Gastroesophageal sphincter (tissue), 4 donors: ENCODE measurements at places on chromosomes 6 and 20.

GRCh38 chr20:53281557-53282117, 309.5 kb downstream of the TSHZ2 start:
- ATAC-seq, result no peak

DNA sequence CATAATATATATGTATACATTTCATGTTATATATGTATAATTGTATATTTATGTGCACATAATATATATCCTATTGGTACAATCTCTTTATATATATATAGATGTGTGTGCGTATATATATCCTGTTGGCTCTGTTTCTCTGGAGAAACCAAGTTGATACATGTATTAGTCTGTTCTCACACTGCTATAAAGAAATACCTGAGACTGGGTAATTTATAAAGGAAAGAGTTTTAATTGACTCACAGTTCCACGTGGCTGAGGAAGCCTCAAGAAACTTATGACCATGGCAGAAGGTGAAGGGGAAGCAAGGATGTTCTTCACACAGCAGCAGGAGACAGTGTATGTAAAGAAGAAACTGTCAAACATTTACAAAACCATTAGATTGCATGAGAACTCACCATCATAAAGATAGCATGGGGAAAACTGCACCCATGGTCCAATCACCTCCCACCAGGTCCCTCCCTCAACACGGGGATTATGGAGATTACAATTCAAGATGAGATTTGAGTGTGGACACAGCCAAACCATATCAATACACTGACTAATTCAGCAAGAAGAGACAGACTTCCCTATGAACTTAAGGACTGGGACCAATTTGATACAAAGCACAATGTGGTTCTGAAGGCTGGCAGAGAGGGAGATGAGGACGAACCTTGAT, 14.0 kb downstream of the CST3 start:
- ATAC-seq, result no peak

DNA sequence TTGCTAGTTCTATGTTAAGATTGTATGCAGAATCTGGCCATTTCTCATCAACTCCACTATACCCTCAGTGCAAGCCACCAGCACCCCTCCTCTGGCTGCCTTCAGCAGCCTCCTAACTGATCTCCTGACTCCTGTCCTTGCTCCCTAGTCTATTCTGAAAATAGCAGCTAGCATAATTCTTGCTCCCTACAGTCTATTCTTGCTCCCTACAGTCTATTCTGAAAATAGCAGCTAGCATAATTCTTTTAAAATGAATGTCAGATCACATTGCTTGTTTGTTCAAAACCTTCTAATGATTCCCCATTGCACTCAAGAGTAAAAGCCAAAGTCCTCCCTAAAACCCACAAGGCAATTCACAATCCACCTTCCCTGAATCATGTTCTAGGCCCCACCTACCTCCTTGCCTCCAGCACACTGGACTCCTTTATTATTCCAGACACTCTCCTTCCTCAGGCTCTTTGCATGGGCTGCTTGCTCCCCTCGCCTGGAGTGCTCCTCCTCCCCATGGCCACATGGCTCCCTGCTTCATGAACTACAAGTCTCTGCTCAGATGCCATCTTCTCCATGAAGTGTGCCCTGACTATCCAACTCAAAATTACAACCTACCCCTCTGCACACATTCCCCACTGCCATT, 164.2 kb upstream of the TNFAIP3 start:
- no peak for ATAC-seq

DNA sequence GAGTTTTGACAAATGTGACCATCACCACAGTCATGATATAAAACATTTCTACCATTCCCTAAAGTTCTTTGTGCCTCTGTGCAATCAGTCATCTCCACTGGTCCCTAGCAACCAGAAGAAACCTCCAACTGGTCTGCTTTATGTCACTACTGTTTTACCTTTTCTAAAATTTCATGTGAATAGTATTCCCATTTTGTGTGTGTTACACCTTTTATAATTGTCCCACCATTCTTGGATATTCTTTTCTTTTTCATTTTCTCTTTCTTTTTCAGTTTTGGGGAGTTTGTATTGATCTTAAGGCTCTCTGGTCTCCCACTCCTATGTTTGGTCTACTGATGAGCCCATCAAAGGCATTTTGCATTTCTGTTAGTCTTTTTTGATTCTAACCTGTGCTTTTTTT, 95.4 kb downstream of the NCOA3 start:
- ATAC-seq, result no peak

DNA sequence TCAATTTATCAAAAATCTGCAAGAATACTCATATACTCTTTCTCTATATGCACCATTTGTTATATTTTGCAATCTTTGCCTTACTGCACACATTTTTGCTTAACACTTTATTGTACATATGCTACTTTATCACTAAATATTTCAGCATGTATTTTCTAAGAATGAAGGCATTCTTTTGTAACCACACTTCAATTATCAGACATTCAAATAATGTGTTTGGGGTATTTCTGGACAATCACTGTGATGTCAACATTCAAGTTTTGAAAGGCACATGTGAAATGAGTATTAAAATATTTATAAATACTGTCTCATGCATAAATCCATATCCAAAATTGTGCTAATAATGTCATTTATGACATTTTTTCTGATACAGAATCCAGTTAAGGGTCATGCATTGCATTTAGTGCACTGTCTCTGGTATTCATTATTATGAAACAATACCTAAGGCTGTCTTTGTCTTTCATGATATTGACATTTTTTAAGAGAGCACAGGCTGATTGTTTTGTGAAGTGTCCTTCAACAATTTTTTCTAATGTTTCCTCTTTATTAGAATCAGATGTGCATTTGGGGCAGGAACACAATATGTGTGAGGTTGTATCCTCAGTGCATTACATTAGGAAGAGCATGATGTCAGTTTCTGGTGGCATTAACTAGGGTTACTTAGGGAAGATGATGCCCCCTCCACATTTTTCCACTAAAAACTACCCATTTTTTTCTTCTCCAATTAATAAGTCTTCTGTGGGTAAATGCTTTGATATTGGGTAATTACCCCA, 105.7 kb downstream of the MTFR2 start:
- ATAC-seq, result no peak

DNA sequence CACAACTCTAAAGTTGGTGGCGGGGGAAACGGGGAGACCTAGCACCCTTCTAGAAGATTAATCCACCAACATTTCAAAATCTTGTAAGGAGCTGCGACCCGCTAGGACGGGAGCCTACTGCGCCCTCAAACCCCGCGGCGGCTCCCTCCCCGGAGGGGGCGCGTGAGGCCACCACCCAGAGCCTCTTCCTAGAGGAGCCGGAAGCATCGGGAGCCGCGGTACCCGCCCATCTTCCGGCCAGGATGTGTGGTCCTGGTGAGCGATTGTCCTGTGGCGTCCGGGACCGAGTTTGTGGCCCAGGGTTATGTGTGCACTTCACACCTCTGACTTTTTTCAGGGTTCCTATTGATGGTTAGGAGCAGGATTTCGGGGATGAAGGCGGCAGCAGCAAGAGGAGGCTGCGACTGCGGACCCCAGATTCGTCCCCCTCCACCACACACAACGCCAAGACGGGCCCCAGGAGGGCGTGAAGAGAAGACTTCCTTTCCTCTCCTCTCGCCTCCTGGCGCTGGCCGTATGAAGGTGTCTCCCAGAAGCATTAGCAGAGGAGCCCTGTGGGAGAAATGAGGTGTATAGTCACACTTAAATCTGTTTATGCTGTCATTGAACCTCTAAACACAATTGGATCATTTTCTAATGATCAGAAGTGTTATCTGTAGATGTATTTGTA, 10.7 kb downstream of the ZNF165 start:
- ATAC-seq, result peak; percentile 43

DNA sequence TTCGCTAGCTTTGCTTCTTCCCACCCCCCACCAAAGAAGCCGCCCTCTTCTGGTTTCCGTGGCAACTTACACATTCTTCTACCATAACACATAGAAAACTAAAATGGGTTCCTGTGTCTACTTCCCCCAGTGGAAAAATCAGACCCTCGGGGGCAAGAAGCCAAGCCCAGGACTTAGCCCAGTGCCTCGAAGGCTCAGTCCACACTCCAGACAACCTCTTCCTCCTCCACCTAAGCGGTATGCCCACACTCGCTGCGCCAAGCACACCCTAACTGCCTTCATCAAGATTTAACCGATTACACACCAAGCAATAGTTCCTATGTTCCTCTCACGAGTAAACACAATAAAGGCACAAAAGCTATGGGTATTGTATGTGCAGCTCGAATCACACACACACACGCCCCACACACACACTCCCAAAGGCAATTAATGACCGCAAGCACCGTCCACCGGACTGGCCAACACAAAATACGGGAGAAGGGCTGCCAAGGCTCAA, 537 bp downstream of the PPIL4 start:
- ATAC-seq, result peak; percentile 13
